ENCODE measurements at places on chromosomes 12 and 14.

DNA sequence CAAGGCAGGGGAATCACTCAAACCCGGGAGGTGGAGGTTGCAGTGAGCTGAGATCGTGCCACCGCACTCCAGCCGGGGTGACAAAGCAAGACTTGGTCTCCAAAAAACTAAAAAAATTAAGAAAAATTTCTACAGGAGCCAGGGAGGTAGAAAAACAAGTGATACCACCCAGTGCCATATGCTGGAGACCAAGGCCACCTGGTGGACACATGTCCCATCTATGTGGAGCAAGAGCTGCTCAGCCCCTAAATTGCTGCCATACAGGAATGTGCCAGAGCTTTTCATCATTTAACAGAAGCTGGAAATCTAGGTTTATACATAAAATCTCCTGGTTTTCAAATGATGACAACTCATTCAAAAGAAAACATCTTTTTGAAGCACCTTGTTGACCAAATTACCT lies 61.4 kb upstream of the ELK3 start:
- peak; percentile 69 for DNase-seq

DNA sequence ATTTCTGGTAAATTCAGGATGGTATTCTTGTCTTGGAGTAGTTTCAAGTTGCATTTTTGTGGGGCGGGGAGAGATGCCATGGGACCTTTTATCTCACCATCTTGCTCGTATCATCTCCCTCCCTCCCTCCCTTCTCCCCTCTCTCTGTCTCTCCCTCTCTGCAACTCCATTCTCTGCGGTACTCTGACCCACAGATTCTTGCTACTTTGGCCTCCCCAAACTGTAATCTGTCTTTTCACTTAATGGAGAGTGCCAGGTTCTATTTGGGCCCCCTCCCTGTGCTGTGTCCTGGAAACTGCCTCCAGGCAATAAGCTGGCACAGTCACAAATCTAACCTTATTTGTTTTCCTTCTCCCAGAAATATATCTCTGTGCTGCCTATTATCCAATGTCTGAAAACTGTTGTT lies 175.2 kb downstream of the PAWR start:
- no peak for DNase-seq

DNA sequence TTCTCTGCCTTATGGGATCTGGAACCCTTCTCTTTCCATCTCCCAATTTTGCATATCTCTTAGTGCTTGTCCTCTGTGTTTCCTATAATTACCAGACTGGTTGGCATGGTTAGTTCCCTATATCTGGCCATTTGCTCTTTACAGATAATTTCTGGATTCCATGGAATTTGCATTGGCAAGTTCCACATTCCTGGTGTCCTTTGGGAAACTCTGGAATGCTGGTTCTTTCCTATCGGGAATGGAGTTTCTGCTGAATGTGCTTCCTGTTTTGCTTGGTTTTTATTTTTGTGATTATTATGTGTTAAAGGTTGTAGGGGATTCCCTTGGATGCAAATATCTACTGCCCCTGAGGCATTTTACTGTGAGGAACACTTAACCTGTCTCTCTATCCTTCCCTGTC lies 193.0 kb upstream of the BTG1 start:
- DNase-seq: no peak

DNA sequence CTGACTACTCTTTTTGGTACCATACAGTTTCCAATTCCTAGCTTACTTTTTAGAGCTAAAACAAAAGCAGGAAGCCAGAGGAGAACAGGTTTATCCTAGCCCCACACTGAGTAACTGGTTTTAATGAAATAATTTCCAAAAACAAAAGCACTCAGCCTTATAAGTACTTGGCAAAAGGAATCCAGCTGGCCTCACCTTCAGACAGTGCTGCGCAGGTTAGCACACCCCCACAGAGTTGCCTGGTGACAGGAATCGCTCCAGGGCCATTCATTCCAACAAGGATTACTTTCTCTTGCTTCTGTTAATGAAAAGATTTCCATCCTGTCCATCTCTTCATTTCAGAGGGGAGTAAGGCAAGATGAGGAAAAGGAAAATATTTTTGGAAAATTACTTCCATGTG lies 84.6 kb downstream of the SCFD1 start:
- no peak for DNase-seq

DNA sequence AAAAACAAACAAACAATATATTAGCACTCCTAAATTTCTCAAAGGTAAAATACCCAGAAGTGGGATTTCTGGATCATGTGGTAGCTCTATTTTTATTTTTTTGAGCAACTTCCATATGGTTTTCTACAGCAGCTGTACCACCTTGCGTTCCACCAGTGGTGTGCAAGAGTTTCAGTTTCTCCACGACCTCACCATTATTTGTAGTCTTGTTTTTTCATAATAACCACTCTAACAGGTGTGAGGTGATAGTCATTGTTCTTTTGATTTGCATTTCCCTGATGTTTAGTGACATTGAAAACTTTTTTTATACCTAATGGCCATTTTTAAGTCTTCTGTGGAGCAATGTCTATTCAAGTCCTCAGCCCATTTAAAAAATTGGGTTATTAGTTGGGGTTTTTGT lies 127.3 kb upstream of the SLC38A2 start:
- DNase-seq: no peak

DNA sequence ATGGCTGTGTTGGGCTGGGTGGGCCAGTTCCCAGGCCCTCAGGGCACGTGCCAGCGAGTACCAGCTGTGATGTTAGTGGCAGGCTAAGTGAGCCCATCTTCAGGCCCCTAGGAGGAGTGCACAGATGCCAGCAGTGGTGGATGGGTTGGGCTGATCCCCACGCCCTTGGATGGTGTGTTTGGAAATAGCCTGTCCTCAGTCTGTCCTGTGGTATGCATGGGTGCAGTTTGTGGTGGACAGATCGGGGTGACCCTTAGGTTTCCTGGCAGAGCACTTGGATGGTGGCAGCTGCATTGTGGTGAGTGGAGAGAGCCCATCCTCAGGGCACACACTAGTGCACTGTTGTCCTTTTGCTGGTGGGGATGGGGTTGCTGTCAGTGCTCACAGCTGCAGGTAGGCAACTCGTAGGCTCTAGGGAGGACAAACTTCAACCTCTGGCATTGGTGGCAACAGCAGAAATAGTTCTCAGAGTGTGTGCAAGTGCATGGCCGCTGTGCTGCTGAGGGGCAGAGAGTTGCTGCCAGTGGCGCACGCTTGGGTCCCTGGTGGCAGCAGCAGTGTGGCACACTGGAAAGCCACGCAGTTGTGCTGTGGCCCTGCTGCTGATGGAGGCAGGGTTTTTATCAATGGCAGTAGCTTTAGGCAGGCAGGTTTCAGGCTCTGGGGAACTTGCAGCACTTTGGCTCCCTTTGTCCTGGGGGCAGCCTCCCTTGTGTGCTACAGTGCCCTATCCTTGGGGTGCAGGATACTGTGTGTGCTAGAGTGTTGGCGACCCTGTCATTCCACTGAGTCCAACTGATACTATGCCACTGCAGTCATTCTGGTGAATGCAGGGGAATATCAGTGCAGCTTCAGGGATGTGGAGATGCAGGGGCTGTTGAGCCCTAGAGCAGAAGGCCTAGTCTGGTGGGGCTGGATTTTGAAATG lies 65.5 kb downstream of the FBXO33 start:
- no peak for DNase-seq

GRCh38 chr12:39372929-39373328 lies 70.0 kb downstream of the KIF21A start:
- peak; percentile 60 for DNase-seq

DNA sequence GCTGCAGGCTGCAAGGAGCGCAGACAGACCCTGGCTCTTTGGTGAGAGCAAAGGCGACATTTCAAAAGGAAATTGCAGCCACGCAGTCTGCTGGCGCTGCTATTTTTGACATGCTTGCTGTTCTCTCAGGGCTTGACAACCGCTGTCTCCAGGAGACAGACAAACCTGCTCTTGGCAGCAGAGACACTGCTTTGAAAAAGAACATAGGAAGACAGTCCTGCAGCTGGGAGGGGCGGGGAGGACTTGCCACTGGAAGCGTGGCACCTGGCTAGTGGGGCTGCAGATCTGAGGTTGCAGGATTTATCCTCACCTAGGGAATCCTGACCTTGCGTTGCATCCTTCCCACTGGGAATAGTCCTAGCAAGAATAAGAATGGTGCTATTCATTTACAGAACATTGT lies 91.8 kb upstream of the KCNA1 start:
- peak; percentile 63 for DNase-seq

DNA sequence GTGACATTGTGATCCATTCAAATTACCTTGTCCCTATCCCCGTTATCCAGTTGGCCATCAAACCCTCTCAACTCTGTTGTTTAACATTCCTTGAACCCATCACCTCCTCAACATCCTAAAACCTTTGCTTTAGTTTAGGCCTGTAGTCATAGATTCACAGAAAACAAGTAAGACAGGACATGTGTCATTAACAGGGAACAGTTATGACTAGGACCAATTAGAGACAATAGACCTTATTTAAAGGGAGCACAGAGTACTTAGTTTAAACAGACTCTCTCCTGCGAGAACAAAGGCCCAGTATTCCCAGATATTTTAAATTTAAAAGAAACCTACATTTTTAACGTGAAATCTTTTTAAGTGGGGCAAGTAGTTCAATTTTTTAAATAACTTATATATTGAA lies 20.0 kb upstream of the HELB start:
- no peak for DNase-seq

DNA sequence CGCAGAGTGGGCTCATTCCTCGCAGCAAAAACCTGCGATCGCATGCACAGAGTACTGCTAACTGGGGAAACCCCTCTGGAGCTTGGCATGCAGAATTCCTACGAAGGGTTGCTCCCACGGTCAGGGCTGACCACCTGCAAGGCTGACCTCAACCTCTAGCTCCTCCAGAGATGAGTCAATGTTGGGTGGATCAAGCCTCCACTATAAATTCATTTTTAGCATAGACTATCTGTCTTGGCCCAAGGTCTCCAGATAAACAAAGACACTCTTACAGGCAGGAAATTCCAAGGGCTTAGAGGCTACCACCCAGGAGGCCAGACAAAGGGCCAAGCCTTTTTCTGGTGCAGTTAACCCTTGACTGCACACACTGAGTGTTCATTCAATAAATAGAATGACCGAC lies 296.5 kb downstream of the TMEM132D start:
- no peak for DNase-seq

- DNase-seq: peak; percentile 73
Measured at GRCh38 chr12:79933532-79934264, 1.2 kb downstream of the PPP1R12A start.

- no peak for DNase-seq
Measured at GRCh38 chr14:61737915-61738314, 24.3 kb upstream of the SNAPC1 start.

GRCh38 chr12:92488735-92489134 lies 214.1 kb upstream of the PLEKHG7 start:
- no peak for DNase-seq

- no peak for DNase-seq
Measured at GRCh38 chr12:103538397-103538796, 42.6 kb upstream of the C12orf42 start.

GRCh38 chr12:111270239-111270638 lies 98.7 kb downstream of the PHETA1 start:
- DNase-seq: no peak

DNA sequence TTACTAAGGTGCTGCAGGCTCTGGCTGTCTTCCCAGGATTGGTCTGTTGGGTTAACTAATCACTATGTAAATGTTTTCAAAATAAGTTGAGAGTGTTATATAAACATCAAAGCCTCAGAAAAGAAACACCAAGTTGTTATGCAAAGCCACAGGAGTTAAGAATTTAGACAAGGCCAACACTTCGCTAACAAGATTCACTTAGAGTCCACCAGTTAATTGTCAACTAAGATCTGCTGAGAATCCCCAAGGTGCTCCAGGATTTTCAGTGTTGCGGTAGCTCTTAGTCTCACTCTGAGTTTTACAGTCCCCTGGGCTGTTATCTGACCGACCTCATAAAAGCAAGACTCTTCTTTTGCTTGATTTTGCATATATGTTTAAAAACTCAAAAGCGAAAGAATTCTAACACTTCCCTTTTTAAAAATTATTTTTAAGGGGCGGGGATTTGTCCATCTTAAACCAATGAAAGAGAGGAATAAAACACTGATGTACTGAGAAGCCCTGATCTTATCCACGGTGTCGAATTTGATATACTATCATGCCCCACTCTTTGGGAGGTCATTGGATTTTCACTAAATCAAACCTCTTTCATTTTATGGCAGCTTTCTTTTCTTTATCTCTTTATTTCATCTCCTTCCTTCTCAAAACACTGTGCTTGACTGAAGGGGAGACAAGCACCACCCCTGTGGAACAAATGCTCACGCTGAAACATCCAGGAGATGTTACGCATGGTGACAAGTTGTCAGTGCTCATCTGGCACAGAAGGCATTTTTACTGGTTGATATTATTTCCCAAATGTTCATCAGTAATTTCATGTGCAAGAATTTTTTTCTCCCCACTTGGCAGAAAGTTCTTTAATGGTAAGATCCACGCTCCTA lies 7.0 kb downstream of the NIN start:
- DNase-seq: no peak

GRCh38 chr14:72024043-72024407 lies 91.8 kb downstream of the RGS6 start:
- peak; percentile 83 for DNase-seq

DNA sequence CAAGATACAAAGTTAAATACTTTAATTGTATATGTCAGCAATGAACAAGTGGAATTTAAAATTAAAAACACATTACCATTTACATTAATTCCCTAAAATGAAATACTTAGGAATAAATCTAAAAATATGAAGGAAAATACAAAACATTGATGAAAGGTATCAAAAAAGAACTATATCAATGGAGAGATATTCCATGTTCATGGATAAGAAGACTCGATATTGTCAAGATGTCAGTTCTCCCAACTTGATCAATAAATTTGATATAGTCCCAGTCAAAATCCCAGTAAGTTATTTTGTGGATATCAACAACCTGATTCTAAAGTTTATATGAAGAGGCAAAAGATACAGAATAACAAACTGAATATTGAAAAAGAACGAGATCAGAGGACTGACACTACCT lies 33.5 kb downstream of the GPR68 start:
- no peak for DNase-seq

GRCh38 chr14:57486767-57487379 lies 6.8 kb downstream of the CCDC198 start:
- DNase-seq: no peak

- DNase-seq: peak; percentile 93
Measured at GRCh38 chr12:6423267-6424007, 21.3 kb upstream of the CD27 start.

- no peak for DNase-seq
Measured at GRCh38 chr12:31008961-31009840, 64.5 kb upstream of the DDX11 start.

- DNase-seq: no peak
Measured at GRCh38 chr14:22484632-22485031, 104.4 kb downstream of the DAD1 start.

- no peak for DNase-seq
Measured at GRCh38 chr12:77553976-77554619, 276.6 kb upstream of the NAV3 start.

DNA sequence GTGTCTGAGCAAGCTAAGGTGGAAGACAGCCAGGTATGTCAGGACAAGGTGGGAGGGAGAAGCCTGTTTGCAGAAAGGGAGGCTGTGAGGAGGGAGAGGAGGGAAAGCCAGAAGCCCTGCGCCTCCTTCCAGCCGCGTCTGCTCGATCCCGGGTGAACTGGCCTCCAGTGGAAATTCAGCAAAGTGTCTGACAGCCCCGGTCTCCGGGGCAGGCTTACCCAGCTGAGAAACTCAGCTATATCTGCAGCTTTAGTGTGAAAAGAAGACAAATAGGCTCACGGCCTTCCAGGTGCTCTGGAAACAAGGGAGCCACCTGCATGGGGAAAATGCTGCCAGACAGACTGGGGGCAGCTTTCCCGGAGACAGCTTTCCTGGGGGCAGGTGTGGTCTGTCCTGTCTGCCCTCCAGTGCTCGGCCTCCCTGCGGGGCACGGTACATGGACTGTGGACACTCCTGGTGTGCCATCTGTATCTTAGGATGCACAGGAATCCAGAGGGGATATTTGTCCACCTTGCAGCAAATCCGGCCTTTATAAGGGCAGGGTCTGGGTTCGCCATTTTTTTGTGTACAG lies 6.3 kb downstream of the RFLNA start:
- DNase-seq: no peak
